ENCODE measurements at places on chromosomes 4 and X. TPM values are rescaled to one million over a fixed set of nuclear protein-coding genes. Genes with fewer than 3 reads are reported as not detected.

Gene GLRA2
- not detected for total RNA-seq

Gene AP1S2
- total RNA-seq = 31.5 TPM

Gene SSX2B
- not detected for total RNA-seq

Gene GCNA
- 8.7 TPM for total RNA-seq

Gene SORBS2
- total RNA-seq = not detected

Gene LONRF3
- total RNA-seq = 1.6 TPM

Gene GRID2
- total RNA-seq = not detected

DNA sequence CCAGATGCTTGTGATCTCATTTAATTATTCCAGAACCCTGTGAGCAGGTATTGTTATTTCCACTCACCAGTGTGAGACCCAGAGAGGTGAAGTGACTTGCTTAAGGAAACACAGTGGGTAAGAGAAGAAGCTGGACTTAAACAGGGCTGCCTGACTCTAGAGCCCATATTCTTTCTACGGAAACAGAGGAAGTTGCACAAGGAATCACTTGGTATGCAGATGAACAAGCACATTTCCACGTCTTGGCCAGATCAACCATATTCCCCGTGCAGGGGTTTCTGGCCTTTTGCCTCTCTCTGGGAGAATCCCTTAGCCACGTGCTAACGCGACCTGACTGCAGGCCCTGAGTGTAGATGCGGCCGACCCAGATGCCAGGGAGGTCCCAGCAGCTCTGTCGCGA lies 195.5 kb upstream of the ATP6AP2 start:
- DNase-seq = no peak

DNA sequence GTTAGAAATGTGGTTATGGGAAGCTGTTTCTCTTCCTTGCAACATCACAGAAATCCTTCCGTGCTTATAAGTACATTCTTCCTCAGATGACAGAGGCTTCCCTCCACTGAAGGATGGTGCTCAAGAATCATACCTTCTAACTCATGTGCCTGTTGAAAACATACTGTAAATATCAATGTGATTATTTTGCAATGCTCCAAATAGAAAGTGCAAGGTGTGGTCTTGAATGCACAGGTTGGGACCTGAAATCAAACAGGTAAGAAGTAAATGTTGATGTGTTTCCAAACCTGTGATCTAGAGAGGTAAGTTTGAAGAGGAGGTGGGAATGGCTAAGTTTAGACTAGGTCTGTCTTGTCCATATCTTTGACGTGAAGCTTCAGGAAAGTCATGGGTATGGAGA lies 87.7 kb downstream of the ZNF518B start:
- no peak for DNase-seq

GRCh38 chr4:108527723-108528122 lies 92.7 kb upstream of the RPL34 start:
- no peak for DNase-seq

DNA sequence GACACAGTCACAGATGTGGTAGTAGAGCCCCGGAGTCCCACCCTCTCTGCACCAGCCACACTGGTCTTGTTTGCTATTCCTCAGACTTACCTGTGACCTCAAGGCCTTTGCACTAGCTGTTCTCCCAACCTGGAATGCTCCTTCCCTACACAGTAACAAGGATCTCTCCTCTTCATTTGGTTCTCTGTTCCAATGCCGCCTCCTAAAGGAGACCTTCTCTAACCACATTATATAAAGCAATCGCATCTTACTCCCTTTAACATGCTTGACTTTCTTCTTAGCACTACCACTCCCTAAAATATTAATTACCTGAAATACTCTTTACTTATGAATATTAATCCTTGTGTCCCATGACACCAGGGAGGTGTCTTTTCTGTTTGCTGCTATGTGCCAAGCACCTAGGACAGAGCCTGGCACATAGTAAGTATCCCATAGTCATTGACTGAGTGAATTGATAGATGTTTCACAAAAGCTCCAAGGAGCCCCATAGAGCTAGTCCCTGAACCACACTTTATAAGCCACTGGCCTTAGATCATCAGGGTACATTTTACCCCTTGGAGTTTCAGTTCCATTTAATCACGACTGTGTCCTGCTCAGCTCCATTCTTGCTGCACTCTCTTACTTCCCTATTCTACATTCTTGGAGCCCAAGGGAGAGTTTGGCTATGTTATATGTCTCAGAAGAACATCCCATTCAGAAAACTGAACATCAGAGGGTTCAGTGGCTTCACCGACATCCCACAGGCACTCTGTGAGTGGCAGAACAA lies 312.7 kb downstream of the RAB28 start:
- no peak for DNase-seq

DNA sequence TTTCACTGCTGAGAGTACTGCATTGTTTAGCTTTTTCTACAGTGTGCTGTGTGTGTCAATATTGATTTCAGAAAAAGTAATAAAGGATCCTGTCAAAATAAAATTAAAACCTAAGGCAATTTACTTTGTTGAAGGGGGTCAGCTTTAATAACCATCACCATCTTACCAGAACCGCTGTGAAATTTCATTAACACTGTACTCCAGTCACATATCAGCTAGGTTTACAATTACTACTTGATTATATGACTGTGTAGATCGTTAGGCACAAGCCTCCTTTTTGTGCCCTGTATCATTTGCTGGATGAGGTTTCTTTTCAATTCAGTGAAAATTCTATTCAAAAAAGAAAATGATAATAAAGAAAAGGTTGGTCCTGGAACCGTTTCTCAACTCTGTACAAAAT lies 917.2 kb downstream of the CENPC start:
- DNase-seq = no peak

DNA sequence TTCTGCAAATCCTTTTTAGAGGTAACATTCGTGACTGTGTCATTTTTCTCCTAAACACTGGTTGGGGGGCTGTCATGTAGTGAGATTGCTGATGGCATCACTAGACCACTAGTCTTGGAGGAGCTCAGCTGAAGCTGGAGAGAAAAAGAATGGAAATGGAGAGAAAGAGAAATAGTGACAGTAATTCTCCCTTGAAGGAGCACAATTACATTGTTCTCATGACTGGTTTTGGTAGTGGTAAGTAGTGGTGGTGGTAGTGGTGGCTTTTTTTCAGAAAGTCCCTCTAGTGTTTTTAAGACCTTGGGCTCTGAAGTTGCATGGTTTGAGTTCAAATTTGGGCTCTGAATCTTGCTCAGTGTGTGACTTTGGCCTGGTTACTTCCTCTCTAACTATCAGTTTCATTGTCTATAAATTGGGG lies 99.8 kb downstream of the LARP7 start:
- DNase-seq = no peak
